ENCODE measurements at places on chromosomes 7 and 10.
A peak's percentile ranks its signal among the peaks of the same experiment; 100 is the strongest.

DNA sequence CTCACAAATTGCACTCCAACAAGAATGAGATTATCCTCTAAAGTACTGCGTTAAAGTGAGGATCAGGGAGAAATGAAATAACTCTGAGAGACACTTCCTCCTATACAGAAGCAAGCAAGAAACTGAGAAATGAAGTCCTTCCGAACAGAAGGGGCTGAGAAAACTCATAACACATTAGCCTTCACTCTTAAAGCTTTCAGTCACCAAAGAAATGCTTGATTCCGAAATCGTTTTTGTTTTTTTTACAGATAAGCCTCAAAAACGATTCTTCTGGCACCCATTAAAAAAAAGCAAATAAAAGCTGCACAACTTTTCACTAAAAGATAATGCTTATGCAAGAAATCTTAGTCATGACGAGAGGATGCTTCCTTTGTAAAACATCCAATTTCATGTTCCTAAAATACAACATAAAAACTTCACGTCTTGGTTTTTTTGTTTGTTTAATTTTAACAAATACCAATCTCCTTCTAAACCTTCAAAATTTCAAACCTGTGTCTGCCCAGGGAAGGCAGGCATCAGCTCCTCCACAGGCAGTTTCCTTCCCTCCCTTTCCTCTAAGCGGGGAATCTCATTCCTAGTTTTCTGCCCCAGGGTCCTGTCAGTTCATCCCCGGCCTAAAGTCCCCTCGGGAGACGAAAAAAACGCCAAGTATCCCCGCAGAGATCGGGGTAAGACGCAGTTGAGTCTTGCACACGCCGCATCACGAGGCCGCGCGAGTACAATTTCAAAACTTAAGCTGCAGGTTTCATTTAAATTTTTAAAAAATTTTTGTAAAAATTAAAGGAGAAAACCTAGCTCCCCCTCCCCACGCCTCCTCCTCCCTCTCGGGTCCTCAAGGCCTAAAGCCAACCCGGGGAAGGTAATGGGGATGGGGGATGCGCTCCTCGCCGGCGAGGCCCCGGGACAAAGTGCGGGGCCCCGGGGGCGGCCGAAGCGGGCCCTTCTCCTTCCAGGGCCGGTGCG is 1.1 kb downstream of the BAZ1B start:
- peak; percentile 24 for DNase-seq

DNA sequence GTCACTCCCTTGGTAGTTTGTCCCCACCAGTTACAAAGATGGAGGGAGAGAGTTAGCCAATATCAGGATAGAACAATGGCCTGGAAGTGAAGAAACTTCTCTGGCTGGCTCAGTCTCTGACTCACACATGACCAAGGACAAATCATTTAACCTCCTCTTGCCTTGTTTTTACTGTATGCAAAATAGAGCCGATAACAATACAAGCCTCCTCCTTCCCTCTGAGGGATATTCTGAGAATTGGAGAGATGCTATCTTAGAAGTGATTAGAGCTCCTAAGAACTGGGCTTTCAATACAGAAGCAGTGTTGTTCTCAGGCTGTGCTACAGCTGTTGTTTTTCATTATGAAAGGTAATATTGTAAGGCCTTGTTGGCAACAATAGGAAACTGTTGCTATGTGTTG is 87.7 kb upstream of the EGR2 start:
- DNase-seq = no peak

- DNase-seq = no peak
Measured at GRCh38 chr7:21113609-21114415, 314.1 kb upstream of the SP4 start.

DNA sequence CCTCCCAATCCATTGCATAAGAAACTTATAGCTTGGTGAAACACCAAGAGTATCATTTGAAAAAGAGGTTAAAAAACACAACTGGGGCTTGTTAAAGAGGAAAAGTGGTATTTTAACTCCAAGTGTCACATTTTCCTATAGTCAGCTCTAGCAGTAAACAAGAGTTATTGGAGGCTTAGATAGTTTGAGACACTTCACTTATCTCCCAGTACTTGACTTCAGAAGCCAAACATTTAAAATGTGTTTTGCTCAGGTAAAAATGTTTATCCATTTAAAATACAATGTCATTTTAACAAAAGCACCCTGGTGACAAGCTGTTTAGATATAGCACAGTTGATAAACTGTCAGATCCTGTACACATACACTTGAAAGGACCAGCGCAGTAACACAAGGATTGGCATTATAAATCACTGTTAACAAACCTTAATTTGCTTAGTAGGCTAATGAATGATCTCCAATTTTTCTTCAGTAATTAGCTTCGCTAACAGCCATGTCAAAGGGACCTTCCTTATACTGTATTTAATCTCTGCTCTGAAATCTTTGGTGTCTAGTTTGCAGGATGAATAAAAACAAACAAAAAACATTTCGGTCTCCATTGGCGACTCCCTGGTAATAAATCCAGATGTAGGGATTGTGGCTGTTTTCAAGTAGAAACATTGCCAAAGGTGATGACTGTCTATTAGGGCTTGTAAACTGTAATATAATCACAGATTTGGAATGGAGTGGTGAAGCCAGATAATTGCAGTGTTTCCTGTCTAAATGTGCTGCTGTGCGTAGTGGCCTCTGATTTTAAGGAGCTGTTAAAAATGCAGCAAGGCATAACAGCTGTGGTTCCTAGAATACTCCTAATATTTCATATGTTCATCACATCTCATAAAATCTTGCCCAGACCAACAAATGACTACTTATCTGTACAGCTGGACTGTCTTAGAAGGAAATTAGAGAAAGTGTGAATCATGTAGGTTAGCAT is 545.1 kb downstream of the AUTS2 start:
- peak; percentile 81 for DNase-seq

- peak; percentile 44 for DNase-seq
Measured at GRCh38 chr7:129264534-129264933, 39.7 kb downstream of the AHCYL2 start.
